T-cell (primary cell): ENCODE measurements at places on chromosomes 5 and 9.

DNA sequence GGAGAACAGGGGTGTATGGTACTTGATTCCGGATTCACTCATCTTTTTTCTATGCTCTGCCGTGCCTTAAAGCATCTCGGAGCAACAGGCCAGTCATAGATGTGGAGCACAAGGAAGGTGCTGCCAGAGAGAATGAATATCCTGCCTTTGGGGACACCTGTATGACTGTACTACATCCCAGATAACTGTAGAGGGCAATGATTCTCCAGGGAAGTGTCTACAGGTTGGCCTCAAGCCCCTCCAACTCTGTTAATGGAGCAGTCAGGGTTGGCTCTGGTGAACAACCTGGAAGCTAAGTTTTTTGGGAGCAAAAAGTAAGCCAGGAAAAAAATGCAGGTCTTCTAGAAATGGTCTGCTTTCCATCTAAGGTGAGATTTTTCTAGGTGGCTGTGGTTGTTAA lies 71.0 kb downstream of the NREP start:
- DNase-seq: no peak

DNA sequence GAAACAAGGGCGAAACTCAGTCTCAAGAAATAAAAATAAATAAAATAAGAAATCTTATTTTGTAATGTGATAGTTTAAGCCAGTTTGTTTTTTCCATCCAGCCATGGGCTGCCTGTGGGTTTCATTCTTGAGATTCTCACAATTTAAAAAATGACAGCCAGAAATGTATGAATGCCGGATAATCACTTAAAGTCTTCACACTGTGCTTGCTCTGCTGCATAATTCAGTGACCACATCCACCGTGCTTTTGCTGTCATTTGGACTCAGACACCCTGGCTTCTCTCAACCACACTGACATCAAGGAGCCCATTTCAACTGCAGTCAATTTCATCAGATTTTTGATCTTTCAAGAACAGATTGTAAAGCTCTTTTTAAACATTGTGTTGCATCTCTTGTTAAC lies 61.0 kb upstream of the DAPK1 start:
- no peak for DNase-seq

DNA sequence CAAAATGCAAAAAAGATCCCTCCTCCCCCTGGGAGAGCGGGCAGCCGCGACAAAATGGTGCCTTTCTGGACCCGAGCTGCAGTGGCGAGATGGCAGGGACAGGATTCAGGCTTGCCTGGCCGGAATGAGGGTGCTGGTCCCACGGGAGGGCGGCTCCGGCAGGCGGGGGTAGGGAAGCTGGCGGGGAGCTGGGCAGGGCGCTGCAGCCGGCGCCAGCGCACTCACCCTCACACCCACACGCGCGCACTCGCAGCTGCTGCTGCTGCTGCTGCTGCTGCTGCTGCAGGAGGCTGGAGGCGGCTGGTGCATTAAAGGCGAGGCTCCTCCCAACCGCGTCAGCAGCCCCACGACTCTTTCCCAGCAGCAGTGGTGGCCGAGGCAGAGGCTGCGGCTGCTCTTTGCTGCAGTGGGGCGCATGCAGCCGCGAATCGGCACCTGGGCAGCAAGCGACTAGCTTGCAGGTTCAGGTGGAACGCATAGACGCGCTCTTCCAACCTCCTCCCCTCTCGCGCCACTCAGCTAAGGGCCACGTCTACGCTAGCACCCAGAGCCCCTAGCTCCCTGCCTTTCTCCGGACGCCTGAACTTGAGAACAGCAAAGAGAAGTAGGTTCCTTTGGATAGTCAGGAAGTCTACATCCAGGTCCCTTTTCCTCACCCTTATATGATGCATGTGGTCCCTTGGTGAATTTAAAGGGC lies at the start of gene PPP2R2B:
Gene PPP2R2B (minus strand): TSS at position 282 of the 697 bp plus-strand sequence.
- peak; percentile 32 for DNase-seq

GRCh38 chr9:523444-523843 lies 308.8 kb downstream of the DOCK8 start:
- DNase-seq: no peak

DNA sequence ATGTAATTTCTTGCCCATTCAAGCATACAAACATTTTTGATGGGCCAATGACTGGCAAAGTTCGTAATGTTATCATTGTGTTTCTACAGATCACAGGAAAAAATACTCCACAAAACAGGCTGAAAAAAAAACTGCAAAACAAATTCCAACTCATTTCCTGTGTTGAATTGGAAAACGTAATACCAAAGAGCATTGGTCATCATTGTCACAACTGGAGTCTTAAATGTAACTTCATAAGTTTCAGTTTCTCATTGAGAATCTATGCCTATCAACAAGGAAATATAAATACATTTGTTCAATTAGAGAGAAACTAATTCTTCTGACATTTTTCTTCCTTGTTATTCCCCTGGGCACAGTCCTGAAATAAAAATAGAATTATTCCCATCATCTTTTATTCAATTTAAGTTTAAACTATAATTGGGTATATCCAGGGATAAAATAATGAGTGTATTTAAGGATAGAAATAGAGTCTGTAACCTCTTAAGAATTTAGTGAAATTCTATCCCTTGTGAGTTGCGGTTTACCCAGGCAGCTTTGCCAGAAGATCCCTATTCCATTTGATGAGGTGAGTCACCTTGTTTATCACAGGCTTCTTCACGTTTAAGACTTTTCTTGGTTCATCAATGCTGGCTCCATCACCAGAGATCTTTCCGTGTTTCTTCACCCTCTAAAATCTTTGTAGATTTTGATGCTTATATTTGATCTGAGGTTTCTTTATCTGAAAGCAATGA lies 112.7 kb upstream of the ITGA1 start:
- DNase-seq: no peak

- no peak for DNase-seq
These were observed 213.9 kb downstream of the TMEM167A start for GRCh38 chr5:82863266-82863665.

DNA sequence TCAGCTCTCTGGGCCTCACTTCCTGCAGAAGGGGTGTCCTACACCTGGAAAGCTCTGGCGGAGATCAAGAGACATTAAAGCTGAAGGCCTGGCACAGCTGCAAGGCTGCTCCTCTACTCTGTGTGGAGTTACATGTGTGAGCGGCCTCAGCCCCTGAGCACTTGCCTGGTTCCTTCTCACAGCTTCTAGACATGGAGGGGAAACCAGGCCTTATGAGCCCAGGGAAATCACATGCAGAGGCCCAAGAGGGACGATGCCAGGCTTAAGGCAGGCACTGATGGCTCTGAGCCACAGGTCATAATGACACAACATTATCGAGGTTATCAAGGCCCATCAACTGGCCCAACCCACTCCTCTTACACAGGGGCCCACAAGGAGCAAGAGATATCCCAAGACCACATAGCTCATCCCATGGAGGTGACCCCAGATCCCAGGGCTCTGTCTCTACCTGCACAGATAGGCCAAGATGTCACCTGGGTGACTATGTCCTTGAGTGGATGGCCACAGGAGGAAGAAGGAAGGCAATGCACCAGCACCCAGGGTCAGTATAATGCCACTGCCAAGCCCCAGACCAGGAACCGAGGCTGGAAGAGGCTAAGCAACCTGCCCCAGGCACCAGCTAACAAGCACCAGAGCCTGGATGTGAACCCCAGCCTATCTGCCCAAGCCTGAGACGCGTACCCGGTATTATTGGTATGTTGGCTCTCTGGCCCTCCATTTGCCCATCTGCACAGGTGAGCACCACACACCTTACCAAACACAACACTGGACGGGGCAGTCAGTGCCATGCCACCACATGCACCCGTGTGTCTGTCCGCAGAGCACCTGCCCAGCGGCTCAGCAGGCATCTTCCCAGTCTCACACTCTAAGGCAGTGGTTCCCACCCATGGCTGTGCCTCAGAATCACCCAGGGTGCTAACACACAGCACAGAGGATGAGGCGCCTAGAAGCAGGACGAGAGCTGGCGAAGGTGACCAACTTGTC lies 143.3 kb downstream of the GABBR2 start:
- DNase-seq: no peak

DNA sequence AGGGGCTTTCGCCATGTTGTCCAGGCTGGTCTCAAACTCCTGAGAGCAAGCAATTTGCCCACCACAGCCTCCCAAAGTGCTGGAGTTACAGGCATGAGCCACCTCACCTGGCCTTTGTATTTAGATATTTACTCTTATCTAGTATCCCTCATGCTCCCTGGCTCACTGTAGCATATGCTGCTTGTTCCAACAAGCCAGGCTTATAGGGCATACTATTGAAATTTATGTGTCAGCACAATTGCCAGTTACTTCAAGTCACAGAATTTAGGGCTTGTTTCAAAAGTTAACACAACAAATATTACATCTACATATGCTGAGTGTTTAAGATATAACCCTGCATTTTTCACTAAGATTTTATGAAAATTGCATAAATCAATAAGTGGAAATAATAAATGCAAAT lies 469.2 kb upstream of the ZNF608 start:
- no peak for DNase-seq
